ENCODE measurements at places on chromosomes 12 and 14.

DNA sequence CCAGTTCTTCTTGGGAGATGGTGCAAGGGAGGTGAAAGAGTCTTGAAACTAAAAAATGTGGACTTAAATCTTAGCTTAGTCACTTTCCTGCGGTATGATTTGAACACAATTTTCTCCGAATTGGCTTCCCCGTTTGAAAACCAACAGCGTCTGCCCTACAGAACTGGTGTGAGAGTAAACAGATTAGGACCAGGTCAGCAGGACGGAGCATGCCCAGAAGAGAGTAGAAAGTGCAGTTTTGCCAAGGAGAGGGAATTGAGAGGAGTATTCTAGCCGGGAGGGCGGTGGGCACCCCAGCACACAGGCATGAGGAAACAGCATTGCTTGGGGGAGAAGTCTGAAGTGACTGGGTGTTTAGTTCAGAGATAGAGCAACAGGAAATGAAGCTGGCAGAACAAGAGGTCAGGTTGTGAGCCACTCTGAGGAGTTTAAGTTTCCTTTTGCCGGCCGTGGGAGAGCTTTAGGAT lies 927.1 kb downstream of the VRK1 start:
- no peak for DNase-seq

- no peak for DNase-seq
Measured at GRCh38 chr12:132633398-132633797, 14.8 kb downstream of the P2RX2 start.

DNA sequence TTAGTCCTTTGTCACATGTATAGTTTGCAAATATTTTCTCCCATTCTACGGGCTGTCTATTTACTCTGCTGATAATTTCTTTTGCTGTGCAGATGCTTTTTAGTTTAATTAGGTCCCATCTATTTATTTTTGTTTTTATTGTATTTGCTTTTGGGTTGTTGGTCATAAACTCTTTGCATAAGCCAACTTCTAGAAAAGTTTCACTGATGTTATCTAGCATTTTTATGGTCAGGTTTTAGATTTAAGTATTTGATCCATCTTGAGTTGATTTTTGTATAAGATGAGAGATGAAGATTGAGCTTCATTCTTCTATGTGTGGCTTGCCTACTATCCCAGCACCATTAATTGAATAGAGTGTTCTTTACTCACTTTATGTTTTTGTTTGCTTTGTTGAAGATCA lies 1008.4 kb upstream of the ATXN7L3B start:
- no peak for DNase-seq

DNA sequence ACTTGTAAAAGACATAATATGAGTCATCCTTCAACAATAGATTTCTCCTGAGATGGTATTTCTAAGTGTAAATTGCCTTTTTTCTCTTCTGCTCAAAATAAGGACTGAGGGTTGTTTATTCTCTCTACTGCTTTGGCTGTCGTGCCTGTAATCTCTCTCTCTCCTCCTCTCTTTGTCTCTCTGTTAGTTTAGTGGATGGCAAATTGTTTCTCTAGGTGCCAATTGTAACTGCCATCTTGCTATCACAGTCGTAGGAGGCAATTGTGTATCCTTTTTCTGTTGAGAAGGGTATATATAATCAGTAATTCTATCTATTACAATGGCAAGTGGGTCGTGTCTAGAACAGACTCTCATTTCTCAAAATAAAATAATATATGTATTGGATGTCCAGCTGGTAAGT lies 545.0 kb upstream of the FBXO33 start:
- DNase-seq: no peak

DNA sequence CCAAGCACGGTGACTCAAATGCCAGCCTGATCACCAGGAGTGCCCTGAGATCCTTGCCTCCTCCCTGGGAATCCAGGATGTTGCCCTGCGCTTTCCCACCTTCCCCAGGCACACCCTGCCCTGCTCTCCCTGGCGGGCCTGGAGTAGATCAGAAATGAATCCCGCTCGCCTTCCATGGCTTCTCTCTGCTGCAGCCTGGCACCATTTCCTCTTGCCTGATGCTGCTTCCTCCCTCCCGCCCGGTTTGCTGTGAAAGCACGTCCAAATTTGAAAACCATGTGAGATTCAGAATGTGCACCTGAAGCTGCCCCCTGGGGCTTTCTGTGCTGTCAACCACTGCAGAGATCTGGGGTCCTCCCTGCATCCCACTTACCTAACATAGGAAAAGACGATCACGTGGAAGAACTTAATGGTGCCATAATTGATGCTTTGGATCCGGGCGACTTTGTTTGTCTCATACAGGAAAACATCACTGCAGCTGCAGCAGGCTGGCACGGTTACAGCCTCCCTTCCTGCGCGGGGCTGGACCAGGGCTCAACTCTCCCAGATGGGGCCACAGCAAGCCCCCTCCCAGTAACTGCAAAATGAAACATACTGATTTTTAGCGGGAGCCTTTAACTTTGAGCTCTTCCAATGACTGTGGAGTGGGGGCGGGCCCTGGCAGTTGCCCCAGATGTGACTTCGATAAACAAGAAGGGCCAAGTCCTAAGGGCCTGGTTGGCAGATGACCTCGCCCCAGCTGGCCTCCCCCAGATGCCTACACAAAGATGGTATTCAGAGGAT lies 24.9 kb upstream of the C12orf76 start:
- no peak for DNase-seq

DNA sequence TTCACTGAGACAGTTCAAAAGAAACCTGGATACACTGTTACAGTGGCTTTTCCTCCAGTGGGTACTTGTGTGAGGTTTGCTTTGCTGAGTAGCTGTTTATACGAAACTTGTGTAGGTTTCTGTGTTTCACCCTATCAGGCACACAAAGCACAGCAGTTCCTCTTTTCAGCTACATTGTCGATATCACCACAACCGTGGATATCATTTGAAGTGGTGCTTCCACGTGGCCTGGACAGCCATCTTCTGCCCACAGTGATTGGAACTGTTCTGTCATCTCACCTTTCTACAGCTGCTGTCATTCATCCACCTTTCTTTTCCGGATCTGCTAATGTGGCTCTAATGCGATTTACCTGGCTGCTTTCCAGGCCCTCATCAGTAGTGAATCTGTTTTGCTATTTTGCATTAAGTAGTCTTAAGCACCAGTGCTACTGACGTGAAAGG lies 368.8 kb downstream of the SYT1 start:
- no peak for DNase-seq

- no peak for DNase-seq
Measured at GRCh38 chr12:16449459-16449858, 102.0 kb downstream of the MGST1 start.

DNA sequence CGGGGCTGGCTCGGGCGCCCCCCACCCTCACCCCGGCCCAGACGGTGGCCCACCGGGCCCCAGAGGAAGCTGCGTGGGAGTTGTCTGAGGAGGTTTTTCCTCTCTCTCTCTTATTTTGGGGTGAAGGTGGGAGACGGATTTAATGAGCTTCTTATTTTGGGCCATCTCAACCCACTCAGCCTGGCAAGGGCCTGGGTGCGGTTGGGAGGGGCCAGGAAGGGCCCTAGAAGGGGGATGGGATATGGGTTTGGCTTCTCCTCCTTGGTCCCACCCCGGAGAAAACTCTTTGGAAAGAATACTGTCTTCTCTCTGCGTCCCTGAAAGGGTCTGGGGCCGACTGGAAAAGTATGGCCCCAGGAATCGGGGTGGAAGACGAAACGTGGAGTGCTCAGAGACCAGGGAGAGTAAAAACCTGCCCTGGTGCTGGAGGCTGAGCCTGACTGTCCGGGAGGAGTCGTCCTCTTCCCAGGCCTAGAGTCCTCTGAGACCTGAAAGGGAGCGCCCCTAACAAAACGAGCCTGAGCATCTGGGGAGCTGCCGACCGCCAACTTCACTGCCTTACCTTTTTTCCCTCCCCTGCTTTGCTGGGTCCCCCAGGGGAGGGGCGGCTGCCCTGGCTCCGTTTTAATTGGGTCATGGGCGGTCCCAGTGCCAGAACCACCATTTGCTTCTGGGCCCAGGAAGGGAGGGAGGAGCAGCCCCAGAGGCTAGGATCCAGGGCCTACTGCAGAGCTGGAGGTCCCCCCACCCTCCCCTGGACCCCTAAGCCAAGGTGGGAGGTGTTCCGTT lies 1.6 kb downstream of the MMP14 start:
- DNase-seq: no peak

DNA sequence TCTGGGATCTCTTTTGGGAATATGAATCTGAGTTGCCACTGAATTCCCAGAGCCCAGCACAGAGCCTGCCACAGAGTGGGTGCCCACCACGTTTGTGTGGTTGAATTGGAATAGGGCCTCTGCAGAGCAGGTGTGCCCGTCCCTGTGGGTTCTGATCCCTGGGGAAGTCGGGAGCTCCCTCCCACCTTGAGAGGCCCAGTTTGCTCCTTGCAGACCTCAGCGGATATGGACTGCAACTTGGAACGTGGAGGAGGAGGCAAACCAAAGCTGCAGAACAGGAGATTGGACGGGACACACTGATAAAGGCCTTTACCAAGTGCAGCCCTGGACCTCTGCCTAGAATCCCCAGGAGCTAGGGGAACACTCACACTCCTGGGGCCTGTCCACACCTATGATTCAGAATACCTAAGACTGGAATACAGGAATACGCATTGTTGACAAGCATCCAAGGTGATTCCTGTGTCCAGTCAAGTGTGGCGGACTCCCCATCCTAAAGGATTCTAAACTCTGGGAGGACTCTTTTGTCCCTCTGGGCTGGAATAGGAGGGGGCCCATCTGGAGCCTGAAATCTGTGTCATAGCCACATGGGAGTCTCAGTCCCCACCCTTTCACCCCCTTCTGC lies 2.4 kb downstream of the KRT76 start:
- no peak for DNase-seq
